ENCODE measurements at places on chromosomes 7 and 10. TPM values are rescaled to one million over a fixed set of nuclear protein-coding genes. Genes with fewer than 3 reads are reported as not detected.

DNA sequence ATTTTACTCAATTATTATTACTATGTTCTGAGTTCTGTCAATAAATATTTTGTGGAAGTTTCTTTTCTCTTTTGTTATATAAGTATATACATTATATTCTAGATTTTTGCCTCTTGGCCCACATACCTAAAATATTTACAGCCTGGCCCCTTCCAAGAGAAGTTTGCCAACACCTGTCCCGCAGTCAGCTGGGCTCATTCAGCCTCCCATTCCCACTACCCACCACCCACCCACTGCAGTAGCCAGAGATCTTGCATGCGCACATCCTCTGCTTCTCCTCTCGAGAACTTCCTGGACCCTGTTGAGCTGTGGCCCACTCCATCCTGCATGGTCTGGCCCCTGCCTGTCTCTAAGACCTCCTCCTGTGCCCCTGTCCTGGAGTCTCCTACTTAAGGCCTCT lies 33.6 kb downstream of the WIPF3 start:
- H3K4me3 ChIP-seq, result no peak overlapping the region
- H3K4me1 ChIP-seq, result no peaks in the 10 kb centered on the region
- no peak for DNase-seq
- H3K27ac ChIP-seq, result no peak overlapping the region
- peaks cover 5% of the 10 kb centered on the region for H3K27me3 ChIP-seq
- H3K36me3 ChIP-seq, result no peaks in the 10 kb centered on the region

DNA sequence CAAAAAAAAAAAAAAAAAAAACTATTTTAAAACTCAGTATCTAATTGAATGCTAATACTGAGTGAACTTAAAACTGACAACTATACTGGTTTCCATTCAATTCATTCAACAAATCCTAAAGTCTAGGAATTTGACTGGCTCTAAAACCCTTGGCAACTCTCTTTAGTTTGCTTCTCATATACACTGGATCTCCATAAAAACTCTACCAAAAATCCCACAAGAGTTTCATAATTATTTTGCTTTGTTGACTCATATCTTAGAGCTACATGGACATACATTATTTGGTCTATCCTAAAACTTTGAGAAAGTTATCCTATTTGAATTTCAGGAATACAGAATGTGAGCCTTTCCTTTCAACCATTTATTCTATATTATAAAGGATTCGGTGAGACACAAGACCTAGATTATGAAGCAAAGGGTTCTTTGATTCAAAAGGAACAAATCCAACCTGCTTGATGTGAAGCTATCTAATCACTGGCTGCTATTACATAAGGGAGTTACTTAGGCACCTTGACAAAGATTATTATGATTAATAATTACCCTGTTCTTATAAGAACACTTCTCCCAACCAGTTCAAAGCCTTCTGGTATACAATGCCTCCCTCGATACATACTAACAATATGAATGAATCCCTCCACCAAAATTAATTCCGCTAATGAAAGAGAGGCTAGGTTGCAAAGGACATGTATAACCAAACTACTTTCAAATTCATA lies 15.8 kb upstream of the KMT2E start:
- H3K4me3 ChIP-seq, result no peak overlapping the region
- DNase-seq, result no peak
- H3K27me3 ChIP-seq, result no peaks in the 10 kb centered on the region
- peaks cover 66% of the 10 kb centered on the region for H3K36me3 ChIP-seq
- peaks cover 79% of the 10 kb centered on the region for H3K4me1 ChIP-seq

DNA sequence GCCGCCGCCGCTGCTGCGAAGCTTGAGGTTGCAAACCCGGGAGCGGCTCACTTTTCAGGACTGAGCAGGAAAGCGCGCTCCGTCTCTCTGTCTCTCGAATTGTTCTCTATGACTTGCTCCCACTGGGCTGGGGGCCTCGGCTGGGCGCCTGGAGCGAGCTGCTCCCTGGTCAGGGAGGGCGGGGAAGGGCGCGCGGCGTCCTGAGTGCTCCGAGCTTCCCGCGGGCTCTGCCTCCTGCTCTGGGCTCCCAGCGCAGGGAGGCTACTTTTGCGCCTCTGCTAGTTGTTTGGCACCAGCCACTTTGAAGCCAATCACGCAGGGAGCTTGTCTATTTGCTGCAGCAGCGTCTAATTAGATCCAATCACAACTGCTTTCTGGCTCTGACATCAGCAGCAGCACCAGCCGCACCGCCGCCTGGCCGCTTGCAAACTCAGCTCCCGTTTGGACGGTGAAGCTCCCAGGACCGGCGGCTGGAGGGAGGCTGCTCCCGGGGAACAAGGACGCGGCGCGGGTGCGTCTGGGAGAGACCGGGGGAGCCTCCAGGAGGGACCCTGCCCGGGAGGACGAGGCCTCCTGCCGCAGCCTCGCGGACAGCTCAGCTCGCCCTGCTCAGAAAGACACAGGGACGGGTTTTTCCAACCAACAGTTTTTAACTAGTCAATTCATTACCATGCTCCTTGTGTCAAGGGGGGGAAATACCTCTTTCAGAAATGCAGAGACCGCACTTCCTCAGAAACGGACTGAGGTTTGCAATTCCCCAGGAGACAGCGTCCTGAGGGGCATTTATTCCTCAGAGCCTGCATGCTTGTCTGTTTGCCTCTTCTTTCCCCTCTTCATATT lies at the start of gene ADARB2:
ADARB2 (minus strand) TSS at position 304 of the 840 bp plus-strand sequence.
- H3K27me3 ChIP-seq, result peaks cover 67% of the 10 kb centered on the region
- no peaks in the 10 kb centered on the region for H3K4me1 ChIP-seq
- no peak for DNase-seq
- no peaks in the 10 kb centered on the region for H3K36me3 ChIP-seq

- H3K27me3 ChIP-seq, result no peaks in the 10 kb centered on the region
- no peak overlapping the region for H3K4me3 ChIP-seq
- no peak overlapping the region for H3K27ac ChIP-seq
- no peaks in the 10 kb centered on the region for H3K4me1 ChIP-seq
Observed at GRCh38 chr10:19616966-19617365, 199.3 kb upstream of the PLXDC2 start.

GRCh38 chr7:26930845-26931244 lies 66.5 kb upstream of the SKAP2 start:
- H3K36me3 ChIP-seq, result no peaks in the 10 kb centered on the region
- peaks cover 7% of the 10 kb centered on the region for H3K27me3 ChIP-seq
- no peak overlapping the region for H3K4me3 ChIP-seq
- no peak overlapping the region for H3K27ac ChIP-seq

The CADPS2 gene
- not detected for total RNA-seq

Measured in activated CD4-positive, alpha-beta memory T cell treated with anti-CD3 and anti-CD28 coated beads, Interleukin-2, amount 10 ng/mL, durations not matched to agents 7 days and 5 days (primary cell).